MG63 (cell line): ENCODE measurements at places on chromosomes 1 and 21.

DNA sequence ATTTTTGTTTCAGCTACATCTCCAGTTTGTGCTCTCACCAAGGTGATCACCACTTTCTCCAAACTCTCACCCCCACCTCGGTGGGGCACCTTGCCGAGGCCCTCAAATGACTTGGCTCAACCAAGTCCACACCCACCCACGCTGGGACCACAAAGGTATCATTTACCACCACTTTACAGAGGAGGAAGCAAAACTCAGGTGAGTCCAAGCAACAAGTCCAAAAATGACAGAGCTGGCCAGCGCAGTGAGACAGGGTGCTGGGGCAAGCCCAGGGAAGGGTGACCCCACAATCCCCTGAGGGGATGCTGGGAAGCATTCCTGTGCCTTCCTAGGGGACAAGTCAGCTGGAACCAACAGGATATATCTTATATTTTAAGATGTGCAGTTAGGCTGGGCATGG is 24.7 kb downstream of the SSBP3 start:
- DNase-seq: no peak

- no peak for DNase-seq
Observed at GRCh38 chr1:73359001-73359400, 839.0 kb downstream of the LRRIQ3 start.

GRCh38 chr21:42209801-42210479 is 9.0 kb upstream of the ABCG1 start:
- DNase-seq: no peak

GRCh38 chr21:24188506-24188905 is 1418.8 kb downstream of the MRPL39 start:
- no peak for DNase-seq

DNA sequence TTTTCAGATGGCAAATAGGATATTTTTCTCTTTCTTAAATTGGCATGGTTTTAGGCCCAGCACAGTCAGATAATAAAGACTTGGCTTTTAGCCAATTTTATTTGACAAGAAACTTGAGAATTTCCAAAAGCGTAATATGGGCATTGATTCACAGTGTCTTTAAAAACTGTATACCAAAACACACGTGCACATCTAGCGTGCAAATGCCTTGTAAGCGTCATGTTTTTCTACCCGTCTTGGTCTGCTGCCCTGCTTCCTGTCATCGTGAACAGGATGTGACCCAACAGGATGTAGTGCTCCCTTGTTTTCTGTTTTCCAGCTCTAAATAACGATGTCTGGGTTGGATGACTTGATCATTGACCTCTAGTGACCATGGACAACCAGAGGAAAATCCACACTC is 24.7 kb upstream of the SLC44A3 start:
- DNase-seq: no peak

GRCh38 chr1:170149241-170149640 is 3.5 kb downstream of the NTMT2 start:
- DNase-seq: no peak

GRCh38 chr1:69794831-69795230 is 227.1 kb downstream of the LRRC7 start:
- no peak for DNase-seq

DNA sequence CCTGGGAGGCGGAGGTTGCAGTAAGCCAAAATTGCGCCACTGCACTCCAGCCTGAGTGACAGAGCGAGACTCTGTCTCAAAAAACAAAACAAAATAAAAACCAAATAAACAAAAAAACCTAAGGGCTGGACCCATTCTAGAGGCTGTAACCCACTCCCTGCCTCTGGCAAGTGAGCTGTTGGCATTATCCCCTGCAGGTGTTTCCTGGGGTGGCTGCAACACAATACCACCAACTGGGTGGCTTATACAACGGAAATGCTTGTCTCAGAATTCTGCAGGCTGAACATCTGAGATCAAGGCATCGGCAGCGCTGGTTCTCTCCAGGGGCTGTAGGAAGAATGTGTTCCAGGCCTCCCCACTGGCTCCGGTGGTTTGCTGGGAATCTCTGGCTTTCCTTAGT is 15.2 kb downstream of the LRRC38 start:
- no peak for DNase-seq

GRCh38 chr1:110628323-110629105 is 22.4 kb upstream of the KCNA2 start:
- no peak for DNase-seq

DNA sequence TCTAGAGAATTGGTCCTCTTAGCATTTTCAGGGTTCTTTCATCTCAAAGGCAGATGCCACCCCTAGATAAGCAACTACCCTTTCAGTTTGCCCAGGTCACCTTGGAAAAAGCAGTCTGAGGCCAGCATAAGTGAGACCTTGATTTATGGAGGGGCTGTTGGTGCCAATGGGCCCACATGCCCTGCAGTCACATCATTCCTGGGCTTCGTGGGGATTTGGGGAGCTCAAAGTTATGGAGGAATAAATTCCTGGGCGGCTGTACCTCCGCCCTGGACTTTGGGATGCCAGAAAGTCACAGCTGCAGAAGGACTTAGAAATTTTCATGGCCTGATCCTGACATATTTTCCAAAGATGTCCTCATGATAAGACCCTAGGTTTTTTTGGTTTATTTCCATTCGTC is 2.7 kb upstream of the SDHB start:
- DNase-seq: no peak

DNA sequence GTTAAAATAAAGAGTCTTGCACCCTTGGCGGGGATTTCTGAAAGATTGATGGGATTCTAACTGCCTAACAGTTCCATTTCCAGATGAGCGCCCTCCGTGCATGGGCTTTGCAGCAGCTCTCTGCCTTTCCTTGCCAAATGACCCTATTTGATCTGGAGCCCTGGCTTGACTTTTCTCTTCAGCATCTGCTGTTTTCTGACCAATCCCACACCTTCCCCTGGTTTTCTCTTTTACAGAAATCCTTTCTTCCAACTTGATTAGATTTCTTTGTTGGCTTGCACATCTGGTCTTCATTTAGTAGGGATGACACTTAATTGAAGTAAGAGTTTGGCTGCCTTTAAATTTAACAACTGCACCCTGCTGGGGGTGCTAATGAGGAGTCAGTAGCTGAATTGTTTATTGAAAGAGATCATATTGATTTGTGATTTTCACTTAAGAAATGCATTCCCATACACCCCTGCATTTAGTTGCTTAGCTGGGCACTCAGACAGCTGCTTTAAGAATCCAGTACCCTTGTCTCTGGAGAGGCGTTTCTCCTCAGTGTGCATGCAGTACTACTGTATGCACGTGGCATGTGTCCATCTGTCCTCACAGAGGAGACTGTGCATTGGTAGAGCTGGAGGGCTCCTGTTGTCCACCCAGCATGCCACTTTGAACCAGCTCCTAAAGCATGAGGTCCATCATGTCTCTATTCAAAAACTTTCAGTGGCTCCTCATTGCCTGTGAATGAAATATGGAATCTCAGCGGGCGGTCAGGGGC is 99.7 kb downstream of the NOS1AP start:
- DNase-seq: no peak

GRCh38 chr1:51329443-51330325 is 678 bp downstream of the TTC39A start:
- no peak for DNase-seq

GRCh38 chr21:36388835-36389234 is 3.6 kb downstream of the CHAF1B start:
- DNase-seq: peak; percentile 46

DNA sequence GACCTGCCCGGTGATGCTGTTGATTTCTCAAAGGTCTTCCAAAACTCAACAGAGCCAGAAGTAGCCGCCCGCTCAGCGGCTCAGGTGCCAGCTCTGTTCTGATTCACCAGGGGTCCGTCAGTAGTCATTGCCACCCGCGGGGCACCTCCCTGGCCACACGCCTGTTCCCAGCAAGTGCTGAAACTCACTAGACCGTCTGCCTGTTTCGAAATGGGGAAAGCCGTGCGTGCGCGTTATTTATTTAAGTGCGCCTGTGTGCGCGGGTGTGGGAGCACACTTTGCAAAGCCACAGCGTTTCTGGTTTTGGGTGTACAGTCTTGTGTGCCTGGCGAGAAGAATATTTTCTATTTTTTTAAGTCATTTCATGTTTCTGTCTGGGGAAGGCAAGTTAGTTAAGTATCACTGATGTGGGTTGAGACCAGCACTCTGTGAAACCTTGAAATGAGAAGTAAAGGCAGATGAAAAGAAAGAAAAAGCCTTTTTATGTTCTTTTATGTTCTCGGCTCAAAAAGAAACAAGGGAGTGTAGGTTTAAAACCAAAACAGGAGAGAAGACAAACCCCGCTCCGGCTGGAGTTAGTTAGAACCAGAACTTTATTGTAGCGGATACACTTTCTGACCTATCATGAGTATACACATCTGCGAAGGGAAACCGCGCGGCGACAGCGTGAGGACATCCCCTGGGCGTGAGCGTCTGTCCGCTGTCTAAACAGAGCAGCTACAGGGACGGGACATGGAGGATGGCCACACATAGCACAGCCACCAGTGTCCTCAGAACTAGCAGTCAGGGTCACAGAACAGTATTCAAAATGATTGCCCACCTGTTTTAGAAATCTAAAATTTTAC is 77.1 kb downstream of the PIK3CD start:
- DNase-seq: no peak

- no peak for DNase-seq
Observed at GRCh38 chr1:231716879-231717278, 90.3 kb downstream of the DISC1 start.

- no peak for DNase-seq
Observed at GRCh38 chr1:227459326-227459841, 104.0 kb upstream of the ZNF678 start.

- no peak for DNase-seq
Observed at GRCh38 chr1:186994897-186995296, 166.1 kb downstream of the PLA2G4A start.

GRCh38 chr1:39525366-39526165 is 34.1 kb downstream of the BMP8A start:
- DNase-seq: no peak

DNA sequence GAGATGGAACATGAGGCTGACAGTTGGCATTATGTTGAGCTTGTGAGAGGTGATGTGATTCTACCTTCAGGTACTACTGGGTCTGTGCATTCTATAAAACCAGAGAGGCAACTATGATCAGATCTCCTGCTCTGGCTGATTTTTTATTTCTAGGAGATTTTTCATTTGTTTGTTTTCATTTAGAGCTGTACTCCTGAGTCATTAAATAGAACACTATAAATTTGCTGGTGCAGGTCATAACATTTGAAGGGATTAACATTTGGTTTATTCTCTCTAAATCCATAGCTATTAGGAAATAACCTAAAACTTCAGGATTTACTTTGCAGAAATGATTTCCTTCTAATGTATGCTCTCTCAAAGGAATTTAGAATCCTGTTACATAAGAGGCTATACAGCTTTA is 42.9 kb downstream of the MAGI3 start:
- no peak for DNase-seq

- peak; percentile 68 for DNase-seq
Observed at GRCh38 chr1:247448107-247448791, 9.7 kb downstream of the OR2B11 start.

DNA sequence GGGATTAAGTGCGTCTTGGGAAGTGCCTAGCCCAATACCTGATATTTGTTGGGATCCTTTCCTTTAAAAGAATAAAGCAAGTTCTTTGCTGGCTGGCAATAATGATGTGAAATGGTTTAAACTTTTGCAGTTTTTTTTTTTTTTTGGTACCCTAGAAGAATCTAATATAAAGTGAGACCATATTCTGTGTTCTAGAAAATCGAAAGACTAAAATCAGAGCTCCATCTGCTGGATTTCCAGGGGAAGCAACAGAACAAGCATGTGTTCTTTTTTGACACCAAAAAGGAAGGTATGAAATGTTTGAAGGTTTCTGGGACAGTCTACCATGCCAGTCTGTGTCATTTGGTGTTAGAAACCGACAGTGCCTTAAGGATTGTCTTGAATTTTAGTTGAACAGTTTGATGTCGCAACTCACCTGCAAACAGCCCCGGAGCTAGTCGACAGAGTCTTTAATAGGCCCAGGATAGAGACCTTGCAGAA is 6.4 kb downstream of the UTP11 start:
- no peak for DNase-seq

- DNase-seq: no peak
Observed at GRCh38 chr1:238171985-238172384, 281.3 kb upstream of the ZP4 start.

DNA sequence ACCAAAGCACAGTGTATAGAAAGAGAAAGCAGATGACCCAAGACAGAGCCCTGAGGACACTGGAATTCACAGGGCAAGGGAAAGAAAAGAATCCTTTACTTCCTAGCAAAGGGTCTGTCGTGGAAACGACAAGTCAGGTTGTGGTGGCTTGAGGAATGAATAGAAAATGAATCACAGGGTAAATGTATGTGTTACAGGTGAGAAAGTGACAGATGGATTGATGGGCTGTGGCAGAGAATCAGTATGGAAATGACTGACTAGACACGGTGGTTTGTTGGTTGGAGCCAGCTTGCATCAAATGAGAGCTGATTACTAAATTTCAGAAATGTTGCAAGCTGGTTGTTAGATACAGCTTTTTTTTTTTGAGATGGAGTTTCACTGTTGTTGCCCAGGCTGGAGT is 46.9 kb downstream of the PTP4A2 start:
- DNase-seq: no peak

DNA sequence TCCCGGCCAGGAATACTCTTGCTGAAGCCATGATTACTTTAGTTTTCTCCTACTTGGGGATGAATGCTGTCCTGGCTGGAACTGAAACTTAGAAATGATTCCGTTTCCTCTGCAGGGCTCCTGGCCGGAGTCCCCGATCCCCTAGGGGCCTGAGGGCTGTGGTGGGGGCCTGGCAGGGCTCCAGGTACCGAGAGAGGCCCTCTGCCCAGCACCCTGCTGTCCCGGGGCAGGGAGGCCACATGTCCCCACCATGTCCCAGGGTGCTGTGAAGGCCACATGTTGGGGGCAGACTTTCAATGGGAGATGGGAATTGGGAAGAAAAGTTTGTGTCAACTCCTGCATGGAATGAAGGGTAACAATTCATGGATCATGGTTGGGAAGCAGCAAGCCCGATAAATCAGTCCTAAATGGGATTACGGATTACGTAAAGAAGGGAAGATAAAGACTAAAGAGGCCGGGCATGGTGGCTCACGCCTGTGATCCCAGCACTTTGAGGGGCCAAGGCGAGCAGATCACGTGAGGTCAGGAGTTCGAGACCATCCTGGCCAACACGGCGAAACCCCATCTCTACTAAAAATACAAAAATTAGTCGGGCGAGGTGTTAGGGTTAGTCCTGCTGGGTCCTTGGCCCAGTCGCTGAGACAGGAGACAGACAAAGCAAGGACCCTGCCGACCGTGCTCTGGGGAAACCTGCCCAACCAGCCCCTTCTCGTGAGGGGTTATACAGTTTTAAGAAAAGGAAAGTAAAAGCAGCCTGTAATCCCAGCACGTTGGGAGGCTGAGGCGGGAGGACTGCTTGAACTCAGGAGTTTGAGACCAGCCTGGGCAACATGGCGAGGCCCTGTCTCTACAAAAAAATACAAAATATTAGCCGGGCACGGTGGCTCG is 37.6 kb downstream of the MORN1 start:
- no peak for DNase-seq

- DNase-seq: peak; percentile 14
Observed at GRCh38 chr1:44293761-44294315, 61.2 kb downstream of the ERI3 start.

GRCh38 chr1:33152685-33153432 is 29.0 kb downstream of the TRIM62 start:
- peak; percentile 64 for DNase-seq

GRCh38 chr1:110337704-110338308 is 1.4 kb upstream of the RBM15 start:
- peak; percentile 58 for DNase-seq

GRCh38 chr1:153588482-153588881 is 22.8 kb upstream of the S100A2 start:
- DNase-seq: no peak
